ENCODE measurements at places on chromosomes 7 and 10.

- DNase-seq: no peak
These were observed 61.8 kb upstream of the SDK1 start for GRCh38 chr7:3239291-3239691.

DNA sequence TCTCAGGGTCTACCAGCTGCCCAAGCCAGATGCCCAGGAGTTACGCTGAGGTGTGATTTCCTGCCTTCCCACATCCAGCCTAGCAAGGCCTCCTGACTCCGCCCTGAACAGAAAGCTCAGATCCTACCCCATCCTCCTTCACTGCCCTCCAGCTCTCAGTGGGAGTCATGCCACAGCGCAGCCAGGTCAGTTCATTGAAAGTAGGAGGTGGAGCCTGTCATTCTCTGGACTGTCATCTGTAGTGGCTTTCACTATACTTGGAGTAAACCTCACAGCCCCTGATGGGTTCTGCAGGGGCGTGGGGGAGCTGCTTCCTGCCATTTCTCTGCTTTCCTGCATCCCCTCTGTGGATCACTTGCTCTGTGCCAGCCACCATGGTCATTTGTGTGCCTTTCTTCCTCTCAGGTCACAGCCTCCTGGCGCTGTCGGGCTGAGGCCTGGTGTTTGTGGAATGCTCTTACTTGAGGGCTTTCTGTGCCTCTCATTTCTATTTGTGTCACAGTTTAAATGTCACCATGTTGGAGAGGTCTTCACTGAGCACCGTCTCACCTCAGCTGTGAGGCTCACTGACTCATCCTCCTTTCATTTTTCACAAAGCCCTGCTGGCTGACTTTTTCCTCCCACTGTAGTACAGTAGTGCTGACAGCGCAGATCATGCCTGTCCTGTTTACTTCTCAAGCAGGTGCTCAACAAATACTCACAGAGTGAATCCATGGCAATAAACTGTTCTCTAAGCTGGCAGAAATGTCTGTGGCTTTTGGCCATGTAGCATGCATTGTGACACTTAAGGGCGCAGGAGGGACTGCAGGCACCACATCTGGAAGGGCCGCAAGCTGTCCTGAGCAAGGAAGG is 61.0 kb upstream of the TMEM248 start:
- DNase-seq: no peak

DNA sequence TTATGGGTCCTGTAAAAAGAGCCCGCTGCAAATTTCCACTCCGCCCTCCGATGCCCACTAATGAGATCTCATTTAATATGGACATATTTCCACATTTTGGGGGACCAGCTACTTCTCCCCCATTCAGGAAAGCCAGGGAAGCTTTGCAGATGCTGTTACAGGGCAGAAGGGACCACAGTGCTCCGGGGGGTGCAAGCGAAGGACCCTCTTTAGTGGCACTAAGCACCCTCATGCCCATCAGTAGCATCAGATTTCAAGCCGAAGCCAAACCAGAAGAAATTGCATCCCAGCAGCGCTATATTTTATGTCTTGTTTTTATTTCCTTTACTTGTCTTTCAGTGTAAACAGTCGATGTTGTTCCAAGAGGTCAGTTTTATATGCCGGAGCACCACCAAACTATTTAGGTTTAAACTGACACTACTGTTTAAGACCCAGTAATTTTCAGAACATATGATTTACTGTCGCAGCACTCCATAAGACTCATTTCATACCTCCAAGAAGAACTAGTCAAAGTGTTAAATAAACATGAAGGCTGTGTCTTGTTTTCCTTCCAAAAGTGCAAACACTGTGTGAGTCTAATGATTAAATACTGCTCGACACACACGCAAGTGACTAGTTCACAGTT is 122.2 kb upstream of the MGMT start:
- no peak for DNase-seq

- no peak for DNase-seq
These were observed 20.0 kb downstream of the ARHGAP21 start for GRCh38 chr10:24703700-24704099.

DNA sequence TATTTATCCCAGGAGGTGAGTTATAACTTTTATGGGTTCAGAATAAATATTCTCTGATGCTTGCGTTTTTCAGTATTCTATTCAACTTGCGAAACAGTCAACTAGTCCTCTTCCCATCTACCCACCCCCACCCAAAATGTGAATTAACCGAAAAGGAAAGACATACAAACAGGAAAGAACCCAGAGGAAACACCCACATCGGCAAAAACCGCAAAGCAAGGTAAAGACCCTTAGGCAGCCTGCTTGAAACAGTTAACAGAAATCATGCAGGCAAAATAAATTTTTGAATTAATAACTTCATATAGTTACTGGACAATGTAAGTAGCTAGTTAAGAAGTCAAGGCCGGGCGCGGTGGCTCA is 5.4 kb downstream of the ZC3HAV1 start:
- no peak for DNase-seq

GRCh38 chr10:126702181-126702580 is 31.7 kb upstream of the C10orf90 start:
- no peak for DNase-seq

GRCh38 chr10:103139803-103140202 is 53.3 kb downstream of the NT5C2 start:
- DNase-seq: no peak

DNA sequence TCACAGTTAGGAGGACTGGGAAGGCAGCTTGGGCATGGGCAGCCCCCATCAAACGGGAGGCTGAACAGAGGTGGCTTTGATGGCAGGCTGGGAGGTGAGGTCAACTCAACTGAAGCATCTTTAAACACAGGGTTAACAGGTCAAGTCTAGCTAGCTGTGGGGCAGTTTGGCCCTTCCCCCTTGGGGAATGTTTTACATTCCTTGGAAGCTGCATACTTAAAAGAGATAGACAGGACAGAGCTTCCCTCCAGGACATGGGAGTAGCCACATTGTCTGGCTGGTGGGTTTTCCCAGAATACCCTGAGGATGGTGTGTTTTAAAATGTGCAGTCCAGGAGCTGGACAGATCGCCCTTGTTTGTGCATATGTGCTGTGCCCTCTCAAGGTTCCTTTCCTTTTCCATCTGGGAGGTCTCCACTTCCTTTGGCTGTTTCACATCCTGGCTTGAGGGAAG is 6.8 kb upstream of the RASSF4 start:
- no peak for DNase-seq

DNA sequence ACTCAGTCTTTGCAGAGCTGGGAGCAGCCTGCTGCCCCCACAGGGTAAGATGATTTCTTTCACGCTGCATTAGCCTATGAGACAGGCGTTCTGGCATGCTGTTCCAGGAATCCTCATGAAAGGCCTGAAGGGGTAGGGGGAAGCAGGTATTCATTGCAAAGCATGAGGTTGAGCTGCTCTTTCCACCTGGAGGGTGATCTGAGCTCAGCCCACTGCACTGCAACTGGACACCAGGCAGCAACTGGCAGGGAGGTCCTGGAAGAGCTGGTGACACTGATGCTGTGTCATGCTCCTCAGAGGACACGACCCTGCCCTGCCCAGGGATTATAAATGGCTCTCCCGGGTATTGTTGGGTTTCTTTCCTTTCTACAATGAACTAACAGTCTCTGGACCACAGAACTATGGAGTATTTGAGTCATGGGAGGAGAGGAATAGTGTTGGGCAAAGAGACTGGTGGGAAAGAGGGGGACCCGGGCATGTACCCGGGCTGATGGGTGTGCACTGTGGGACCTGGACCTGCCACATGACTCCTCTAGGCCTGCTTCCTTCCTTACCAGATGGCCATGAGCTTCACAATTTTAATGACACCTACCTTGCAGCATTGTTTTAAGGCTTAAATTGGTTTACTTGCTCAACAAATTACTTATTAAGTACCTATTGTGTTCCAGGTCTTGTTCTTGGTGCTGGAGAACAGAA is 24.3 kb downstream of the SLC25A28 start:
- no peak for DNase-seq

DNA sequence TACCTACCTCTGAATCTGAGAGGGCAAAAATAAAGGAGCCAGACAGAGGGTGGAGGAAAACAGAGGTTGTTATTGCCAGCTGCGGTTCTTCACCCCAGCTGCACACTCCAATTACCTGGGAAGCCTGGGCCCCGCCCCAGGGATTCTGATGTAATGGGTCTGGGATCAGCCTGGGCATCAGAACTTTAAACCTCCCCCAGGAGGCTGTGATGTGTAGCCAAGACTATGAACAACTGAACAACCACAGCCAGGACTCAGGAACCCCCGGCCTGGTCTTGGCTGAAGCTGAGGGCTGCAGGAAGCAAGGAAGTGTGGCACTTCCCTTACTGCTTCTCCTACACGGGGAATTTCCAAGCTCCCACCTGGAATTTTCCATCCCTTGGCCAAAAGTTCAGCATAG is 89.3 kb downstream of the HIP1 start:
- DNase-seq: peak; percentile 66

DNA sequence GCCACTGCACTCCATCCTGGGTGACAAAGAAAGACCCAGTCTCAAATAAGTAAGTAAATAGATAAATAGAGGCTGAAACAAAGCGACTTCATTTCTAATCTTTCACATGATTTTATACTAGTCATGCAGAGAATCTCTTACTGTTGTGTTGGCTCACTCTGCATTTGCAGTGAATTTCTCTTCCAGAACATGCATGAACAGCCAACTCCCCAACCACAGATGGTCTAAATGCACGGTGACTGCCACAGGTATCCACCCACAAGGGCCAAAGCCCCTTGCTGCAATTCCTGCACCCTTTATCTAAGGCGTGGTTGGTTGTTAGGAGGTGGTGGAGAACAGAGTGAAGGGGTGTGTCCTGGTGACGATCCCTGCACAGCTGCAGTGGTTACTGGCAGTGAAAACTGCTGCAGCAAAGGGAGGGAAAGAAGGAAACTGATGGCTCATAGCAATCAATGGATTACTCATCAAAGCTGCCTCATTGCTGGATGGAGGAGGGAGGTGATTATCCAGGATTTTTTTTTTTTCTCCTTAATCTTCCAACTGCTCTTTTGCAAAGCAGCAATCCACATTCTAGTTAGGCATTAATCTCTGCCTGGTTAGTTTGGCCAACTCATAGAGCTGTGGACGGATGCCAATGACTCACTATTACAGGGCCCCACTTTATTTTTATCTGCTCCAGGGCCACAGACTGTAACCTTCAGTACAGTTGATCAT is 50.6 kb downstream of the PRTFDC1 start:
- DNase-seq: no peak

GRCh38 chr7:222716-223041 is 30.3 kb downstream of the FAM20C start:
- no peak for DNase-seq

GRCh38 chr7:4343272-4344247 is 338.5 kb upstream of the FOXK1 start:
- no peak for DNase-seq

DNA sequence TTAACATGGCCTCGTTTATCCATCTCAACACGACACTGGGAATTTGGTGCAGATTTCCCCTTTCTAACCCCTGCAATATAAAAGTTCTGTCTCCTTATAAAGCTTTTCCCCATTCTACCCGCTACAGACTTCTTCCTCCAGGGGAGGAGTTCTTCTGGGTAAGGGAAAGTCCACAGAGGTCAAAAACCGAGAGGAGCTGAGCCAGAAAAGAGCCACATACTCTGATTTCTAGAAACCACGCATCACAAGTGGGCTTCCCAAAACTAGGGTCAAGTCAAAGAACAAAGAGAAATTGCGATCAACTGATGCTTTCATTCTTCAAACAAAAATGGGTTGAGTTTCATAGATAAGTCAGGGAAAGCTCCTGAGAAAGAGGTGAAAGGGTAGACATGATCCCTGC is 6.8 kb downstream of the IL6 start:
- DNase-seq: no peak

DNA sequence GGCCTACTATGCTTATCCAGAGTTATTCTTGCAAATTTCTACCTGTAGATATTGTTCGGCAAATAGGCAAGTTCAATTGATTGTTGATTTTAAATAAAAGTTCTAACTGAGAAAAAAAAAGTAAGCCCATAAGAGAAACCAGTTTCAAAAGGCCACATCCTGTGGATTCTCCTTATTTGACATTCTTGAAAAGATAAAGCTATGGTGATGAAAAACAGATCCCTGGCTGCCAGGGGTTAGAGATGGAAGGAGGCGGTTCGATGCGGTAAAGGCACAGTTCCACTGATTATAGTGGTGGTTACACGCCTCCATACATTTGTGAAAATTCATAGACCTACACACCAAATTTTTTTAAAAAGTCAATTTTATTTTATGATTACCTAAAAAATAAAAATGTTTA is 347.8 kb downstream of the KCNMA1 start:
- no peak for DNase-seq

- no peak for DNase-seq
These were observed 31.3 kb downstream of the AGAP3 start for GRCh38 chr7:151117565-151117964.

Data from COR-L47 (cell line).